ENCODE measurements at places on chromosomes 11 and 22.

- no peak for DNase-seq
Observed at GRCh38 chr11:22466351-22466750, 128.2 kb downstream of the SLC17A6 start.

DNA sequence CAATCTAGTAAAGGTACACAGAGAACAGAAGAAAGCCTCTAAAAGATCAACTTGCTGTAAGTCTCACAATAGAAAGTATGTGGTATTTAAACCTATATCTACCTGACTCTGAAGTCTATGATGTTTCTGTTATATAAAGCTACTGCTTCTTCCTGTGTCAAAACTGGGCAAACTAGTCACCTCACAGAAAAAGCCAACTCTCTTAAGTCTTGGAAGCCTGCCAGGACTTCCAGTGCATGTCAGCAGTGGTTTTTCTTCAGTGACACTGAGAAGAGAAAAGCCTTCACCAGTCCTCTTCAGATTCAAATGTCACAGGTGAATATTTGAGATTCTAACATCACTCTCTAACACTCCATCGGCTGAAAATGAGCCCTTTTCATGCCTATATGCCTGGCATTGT, 808.0 kb downstream of the DLG2 start:
- no peak for DNase-seq

- no peak for DNase-seq
Observed at GRCh38 chr22:37105154-37105553, 4.4 kb downstream of the TMPRSS6 start.

DNA sequence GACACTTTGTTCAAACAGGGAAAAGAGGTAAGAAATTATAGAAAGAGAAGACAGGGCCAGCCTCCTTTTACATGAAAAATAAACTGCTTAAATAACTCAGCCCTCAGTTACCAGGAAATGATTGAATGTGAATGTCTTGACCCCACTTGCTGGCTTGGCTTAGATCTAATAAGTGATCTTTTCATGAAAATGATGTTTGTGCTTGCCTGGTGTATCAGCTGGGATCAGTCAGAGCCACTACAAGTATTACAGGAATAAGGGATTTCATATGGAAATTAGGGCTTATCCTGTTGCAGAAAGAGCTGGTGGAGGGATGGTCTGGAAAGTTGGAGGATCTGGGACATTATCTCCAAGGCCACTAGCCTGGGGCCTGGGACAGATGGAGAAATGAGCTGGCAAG, 51.8 kb downstream of the COMMD9 start:
- no peak for DNase-seq

DNA sequence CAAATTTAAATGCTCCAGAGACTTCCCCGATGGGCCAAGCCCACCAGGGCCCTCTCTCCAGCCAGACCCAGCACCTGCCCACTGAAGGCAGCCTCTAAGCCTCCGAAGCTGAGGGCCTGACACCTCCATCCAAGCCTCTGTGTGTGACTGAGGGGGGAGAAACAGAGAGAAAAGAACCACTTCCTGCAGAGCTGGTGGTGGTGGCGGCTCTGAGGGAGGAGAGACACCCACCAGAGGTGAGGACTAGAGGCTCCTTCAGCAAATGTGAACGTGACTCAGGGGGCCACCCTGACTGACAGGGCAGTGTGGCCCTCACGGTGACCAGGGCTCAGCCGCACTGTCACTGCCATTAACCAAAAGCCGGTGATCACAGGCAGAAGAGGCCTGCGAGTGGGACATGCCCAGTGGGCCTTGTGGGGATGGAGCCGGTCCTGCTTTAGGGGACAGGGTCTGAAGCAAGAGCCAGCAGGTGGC, 31.0 kb upstream of the CD5 start:
- no peak for DNase-seq

GRCh38 chr22:40199852-40200251, 22.1 kb downstream of the TNRC6B start:
- DNase-seq: no peak

DNA sequence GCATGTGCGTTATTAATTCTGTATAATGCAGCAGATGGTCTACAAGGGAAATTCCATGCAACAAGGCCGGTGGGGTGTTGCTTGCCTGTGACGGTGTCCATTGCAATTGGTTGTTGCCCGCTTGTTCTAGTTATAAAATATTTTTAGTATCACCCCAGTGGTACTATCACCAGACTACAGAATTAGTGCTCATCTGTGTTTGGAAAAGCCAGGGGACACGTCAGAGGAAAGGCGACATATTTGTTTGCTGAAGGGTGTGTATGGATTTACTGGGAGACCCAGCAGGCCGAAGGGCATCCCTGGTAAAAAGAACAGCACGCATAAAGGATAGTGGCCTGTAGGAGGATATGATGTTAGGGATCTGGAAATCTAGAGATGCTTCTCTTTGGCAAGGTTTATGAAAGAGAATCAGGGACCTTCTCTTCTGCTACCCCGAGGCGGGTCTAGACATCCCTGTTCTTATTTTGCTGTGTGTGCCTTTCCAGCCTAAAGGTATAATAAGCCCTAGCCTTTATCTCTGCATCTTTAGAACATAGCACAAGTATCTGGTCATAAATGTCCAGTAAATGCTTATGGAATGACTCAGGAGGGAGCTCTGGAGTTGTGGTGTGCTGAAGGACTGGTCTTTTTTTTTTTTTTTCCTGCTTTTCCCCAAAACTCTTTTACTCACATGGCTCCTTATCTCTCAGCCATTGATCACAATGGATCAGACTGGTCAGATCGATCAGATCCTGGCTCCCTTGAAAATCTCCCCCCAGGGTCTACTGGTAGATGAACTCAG, 90.9 kb downstream of the LDLRAD3 start:
- peak; percentile 73 for DNase-seq

GRCh38 chr11:16610738-16611388, 127.6 kb upstream of the C11orf58 start:
- no peak for DNase-seq

DNA sequence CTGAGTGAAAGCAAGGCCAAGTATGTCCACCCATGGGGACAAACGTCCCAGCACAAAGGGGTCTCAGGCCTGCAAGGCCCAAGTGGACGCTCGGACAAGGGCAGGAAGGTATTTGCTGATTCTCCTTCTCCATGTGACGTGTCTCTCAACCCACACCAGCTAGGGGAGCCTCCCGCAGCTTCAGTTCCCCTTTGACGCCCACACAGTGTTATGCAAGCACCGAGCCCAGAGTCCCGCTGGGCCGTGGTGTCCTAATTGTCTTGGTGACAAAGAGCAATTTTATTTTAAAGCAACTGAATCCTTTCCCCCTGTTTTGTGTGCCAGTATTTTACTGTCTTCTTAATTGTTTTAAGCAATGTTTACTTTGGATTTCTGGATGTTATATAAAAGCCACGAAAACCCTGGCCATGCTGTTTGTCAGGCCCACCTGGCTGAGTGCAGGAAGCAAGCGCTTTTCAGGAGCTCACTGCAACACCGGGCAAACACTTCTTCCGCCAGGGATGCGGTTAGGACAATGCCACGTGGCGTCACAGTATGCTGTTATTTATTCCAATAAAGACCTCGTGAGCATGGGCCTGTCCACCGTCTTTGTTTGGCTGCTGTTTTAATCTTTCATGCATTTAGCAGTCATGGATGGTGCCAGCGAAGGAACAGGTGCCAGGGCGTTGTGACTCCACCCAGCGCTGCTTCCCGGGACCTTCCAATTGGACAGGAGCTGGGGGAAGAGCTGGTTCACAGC, 8.2 kb upstream of the PARVG start:
- no peak for DNase-seq

- DNase-seq: peak; percentile 34
Observed at GRCh38 chr11:94968334-94968958, 4.9 kb downstream of the CWC15 start.

GRCh38 chr22:43313244-43313889, 29.8 kb downstream of the SCUBE1 start:
- no peak for DNase-seq

- DNase-seq: no peak
Observed at GRCh38 chr11:73414977-73415651, 38.9 kb downstream of the RELT start.

Measured in ACHN (cell line).